ENCODE measurements at places on chromosomes 2 and 18. TPM values are rescaled to one million over a fixed set of nuclear protein-coding genes. Genes with fewer than 3 reads are reported as not detected.

The HOXD9 gene
- 1.7 TPM for polyA plus RNA-seq

The GAL3ST2 gene
- 0.31 TPM for polyA plus RNA-seq

The SERPINB13 gene
- polyA plus RNA-seq: not detected

The KRTCAP3 gene
- polyA plus RNA-seq: 13.5 TPM

DNA sequence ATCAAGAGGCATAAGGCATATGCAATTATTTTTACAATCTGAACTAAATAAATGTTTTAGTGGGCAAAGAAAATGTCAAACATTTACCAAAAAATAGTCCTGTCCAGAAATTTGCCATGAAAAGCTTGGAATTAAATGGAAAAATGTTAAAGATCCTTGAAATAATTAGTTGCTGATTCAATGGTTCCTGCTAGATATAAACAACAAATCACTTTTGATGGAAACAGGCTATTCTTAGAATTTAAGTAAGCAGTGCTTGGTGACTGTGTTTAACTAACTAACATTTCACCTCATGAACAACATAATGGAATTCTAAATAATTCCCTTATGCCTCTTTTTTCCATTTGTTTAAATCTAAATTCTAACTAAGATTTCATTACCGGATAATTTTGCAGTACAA lies 3.9 kb downstream of the RND3 start:
- DNase-seq: no peak

DNA sequence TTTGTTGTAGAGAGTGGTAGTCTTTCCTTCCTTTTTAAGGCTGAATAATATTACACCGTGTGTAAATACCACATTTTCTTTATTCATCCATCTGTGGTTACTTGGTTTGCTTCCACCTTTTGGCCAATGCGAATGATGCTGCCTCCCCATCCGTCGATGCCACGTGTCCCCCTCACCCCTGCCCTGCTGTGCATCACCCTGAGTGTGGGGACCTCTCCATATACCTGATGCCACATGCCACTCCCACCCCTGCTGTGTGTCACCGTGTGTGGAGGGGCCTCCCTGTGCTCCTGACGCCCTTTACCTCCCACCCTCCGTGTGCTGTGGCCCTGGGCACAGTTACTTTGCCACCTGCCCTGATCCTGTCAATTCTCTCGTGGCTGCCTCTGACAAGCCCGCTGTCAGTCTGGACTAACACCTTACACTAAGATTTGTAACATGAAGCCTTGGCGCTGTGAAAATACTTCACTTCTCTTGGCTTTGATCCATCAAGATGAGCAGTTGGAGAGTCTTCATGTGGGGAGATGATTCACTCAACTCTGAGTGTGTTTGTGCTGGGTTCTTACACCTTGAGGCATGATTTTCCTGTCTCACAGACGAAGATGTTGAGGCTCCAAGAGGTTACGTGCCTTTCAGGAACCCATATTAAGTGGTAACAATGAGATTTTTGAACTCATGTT lies 234.0 kb downstream of the ZNF407 start:
- no peak for DNase-seq

DNA sequence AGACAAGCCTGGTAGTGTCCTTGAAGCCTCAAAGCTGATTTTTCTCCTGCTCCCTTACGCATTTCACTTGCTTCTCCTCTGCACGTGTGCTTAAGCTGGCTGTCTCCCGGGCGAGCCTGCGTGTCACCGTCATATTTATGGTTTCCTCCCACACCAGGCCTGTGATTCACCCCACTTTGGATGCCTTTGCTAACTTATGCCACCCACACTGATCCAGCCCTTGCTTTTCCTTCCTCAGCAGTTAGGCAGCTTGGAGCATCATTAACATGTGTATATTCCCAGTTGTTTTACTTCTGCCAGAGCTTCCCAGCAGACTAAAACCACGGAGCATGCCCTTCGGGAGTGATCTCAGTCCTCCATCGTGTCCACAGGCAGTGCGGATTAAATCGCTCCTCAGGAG lies 2.2 kb downstream of the ST3GAL5 start:
- no peak for DNase-seq

DNA sequence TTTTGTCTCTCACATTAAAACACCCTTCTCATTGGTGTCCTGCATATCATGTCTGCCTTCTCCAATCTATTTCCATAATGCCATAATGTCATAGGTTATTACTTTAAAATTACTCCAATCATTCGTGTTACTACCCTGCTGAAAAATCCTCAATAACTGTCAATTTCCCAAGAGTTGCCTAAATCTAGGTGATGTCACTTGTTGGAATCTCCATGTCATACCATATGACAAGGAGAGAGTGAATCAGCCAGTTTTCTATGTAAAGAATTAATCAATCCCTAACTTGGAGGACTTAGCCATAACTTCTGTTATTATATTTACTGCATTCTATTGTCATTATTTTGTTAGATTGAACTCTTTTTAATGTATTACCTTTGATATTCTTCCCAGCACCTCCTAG lies 62.5 kb downstream of the PHLPP1 start:
- no peak for DNase-seq

DNA sequence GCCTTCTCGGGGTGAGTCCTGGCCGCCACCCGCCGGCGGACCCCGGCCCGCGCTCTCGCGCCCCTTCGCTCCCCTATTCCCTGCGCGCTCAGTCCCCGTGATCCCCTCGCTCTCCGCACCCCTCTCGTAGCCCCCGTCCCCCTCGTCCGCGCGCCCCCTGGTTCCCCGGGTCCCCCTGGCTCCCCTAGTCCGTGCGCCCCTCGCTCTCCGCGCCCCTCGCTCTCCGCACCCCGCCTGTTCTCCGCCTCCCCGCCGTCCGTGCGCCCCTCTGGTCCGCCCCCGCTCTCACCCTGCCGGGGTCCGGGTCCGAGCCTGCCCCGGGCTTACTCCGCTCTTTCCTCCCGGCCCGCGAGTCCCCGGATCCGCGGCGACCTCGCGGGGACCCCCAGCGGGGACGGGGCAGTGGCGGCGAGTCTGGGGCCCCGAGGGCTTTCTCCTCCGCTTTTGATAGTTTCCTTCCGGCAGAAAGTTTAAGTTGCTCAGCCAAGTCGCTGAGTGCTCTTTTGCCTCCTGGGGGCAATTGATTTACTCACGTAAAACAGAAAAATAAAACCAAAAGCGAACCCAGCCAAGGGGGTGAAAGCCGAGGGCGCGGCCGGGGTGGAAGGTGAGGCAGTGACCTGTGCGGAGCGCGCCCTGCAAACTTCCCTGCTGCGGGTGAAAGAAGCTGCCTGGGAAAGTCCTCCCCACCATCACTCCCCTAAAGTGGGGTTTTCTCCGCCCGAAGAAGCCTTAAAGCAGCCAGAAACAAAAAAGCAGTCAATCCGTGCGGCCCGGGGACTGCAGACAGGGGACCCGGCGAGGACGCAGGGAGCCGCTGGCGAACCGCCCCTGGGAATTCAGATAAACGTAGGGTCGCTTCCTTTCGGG lies 568 bp downstream of the RAB31 start:
- peak; percentile 42 for DNase-seq

DNA sequence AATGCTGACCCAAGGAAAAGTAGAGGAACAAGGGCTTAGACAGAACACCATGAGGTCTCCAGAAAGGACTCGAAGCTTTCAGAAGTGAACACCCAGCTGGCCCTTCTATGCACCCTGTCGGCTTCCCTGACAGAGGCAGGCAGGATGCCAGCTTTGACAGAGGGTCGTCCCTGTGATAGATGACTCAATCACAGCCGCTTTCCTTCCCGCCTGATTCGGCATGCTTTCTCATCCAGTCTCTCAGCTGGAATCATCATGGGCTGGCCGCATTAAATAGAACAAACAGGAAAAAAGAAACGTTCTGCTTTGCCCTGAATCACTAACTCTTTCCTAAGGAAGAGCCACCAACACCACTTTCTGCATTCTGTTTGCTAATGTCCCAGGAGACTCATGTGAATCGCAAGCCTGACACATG lies 140.3 kb upstream of the RAB12 start:
- peak; percentile 36 for DNase-seq

GRCh38 chr18:6595666-6596065 lies 133.8 kb upstream of the ARHGAP28 start:
- no peak for DNase-seq

DNA sequence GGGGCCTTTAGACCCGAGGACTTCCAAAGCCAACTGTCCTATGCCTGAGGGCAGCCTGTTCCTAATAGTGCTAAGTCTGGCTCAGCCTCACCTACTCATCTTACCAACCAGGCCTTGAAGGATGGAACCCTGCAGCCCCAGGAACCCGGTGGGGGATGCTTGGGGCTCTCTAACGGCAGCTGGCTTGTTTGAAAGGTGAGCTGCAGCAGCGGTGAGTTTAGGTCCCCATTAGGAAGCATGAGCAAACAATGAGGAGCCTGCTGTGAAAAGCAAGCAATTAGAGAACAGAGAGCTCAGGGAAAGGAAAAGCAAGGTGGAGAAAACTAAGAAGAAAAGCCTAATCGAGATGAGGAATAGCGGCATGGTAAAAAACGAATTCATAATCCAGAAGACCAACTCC lies 39.9 kb downstream of the SP110 start:
- no peak for DNase-seq

- DNase-seq: no peak
These were observed 100.8 kb upstream of the TANK start for GRCh38 chr2:161059388-161059787.

DNA sequence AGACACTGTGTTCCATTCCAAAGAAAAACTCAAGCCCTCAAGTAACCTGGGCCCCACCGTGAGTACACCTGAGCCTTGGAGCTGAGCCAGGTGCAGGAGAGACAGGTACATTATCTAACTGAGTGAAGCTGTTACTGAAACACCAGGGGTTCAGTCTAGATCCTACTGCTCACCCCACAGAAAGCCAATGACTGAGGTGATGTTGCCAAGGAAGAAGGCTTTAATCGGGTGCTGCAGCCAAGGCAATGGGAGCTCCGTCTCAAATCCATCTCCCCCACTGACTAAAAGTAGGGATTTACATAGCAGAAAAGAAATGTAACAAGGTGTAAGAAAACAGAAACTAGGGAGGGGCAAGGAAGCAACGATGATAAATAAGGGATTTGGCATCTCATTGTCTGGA lies 15.2 kb upstream of the SLC14A1 start:
- no peak for DNase-seq

DNA sequence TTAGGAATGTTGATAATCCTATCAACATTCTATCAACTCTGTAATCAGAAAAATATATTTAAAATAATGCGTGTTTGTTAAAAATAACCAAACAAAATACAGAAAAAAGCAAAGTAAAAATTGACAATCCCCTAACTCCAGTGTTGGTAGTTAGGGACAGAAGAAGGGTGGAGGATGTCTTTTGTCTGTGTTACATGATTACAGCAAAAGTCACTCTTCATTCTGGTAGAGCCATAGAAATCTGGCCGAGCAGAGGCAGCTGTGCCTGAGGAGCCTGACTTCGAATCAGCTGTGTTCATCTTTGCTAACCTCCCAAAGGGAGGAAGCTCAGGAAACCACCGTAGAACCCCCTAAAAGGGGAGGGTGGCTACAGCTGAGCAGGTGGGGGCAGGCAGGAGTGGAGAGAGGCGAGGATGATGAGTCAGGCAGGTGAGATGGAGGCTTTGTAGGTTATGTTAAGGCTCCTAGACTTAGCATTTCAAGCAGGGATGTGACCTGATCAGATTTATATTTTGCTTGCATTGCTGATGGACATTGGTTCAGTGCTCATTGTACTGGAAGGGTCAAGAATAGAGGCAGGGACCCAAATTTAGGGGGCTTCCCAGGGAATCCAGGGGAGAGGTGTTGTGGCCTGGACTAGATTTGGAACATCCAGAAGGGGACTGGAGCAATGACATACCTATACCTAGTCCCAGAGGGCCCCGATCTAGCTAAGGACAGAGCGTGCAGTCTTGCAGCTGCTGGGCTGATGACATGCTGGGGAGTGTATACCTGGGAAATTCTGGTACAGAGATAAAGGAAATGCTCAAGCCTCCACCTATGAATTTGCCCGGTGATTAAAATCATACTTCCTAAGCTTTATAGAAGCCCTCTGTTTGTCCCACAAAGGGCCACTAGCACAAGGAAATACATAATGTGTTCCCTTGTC lies 95.7 kb downstream of the NEDD4L start:
- DNase-seq: no peak

DNA sequence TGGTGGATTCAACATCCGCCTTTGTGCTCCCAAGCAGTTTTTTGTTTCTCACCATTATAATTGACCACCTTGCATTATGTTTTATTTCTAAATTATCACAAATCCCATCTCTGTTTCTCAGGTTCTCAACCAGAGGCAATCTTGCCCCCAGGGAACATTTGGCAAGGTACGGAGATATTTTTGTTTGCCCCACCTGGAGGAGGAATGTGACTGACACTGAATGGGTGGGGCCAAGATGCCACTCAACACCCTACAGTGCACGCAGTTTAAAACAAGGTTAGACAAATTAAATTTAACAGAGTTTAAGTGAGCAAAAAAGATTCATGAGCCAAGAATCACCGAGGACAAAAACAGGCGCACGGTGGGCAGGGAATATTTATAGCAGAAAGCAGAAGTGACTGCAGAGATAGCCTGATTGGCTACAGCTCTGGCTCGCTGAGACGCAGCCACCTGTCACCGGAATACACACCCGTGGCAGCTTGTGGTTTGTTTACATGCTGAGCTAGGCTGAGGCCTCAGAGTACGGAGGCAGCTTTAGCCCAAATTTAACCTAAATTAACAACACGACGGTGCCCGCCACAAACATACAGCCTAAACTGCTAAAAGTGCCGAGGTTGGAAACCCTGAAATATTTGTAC lies 150.0 kb upstream of the ALKAL2 start:
- DNase-seq: no peak

DNA sequence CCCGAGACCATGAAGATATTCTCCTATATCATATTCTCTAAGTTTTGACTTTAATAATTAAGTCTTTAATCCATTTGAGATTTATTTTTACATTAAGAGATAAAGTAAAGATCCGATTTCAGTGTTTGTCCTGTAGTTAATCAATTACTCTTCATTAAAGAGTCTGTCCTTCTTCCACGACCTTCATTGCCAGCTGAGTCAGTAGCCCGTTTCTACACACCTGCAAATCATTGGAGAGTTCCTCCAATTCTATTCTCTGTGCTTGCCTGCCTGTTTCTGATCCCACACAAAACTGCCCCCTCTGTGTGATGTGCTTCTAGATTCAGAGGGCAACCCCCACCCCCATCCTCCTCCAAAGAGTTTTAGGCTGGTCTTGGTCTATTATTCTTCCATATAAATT lies 119.2 kb downstream of the KCNF1 start:
- no peak for DNase-seq

DNA sequence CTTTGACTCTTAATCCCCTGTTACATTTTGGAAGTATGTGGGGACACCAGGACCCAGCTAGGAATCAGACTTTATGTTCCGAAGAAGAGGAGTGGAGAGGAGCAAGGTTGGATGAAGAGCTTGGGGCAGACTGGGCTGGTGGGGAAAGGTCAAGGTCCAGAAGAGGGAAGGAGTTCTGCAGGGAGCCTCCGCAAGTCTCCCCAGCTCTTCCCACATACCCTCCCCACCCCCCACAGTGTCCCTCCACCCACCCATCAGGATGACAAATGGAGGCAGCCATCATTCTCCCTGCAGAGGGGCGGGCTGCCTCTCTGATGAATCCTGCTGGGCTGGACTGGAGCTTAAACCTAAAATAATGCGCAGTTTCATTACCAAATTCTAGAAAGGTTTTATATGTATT lies 77.2 kb downstream of the ACKR3 start:
- no peak for DNase-seq

DNA sequence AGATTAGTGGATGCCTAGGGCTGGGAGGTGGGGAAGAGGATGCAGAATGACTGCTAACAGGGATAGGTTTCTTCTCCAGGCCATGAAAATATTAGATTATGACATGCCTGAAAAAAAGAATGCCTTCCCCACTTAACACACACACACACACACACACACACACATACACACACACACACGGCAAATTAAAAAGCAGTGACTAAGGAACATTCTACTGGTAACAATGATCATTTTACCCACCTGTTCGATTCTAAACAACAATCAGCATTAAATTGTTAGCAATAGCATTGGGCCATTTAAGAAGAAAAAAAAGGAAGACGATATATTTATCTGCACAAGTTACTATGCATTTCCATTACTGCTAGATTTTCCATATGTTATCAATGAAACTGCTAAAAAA lies 10.8 kb downstream of the CACNB4 start:
- no peak for DNase-seq
